ENCODE measurements at places on chromosomes 1 and 21.

DNA sequence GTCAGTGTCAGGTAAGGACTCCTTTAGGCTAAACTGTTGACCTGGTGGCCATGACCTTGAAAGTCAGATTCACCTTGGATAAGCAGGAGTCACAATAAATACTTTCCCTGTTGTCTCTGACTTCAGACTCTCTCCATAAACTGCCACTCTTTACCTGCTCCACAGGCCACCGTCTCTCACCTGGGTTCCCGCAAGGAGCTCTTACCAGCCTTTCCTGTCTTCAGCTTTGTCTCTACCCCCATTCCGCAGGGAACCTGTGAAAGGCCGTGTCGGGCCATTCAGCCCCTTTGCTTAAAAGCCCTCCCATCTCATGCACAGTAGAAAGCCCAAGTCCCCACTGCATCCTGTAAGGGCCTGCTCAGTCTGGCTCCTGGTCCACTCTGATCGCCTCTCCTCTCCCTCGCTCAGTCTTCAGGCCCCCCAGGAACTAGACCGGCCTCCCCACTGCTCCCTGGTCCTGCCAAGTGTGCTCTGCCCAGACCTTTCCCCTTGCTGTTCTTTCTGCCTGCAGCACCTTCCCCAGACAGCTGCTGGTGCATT, 79.5 kb downstream of the ACTL8 start:
- no peak for DNase-seq

DNA sequence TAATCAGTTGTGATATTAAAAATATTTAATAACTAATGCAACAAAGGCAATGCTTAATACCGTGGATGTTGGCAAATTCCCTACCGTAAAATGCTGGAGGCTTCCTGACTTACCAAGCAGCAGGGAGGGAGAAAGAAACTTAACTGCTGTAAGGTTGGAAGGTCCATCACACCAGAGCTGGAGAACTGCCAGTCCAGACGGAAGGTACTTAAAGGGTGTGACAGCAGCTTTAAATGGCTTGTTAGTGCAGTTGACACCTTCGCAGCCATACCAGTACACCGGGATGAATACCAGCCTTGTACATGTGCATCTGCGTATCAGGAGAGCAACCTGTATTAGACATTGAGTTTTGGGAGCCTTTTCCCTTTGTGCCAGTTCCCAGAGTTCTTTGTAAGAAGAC, 269.5 kb upstream of the NCAM2 start:
- no peak for DNase-seq

DNA sequence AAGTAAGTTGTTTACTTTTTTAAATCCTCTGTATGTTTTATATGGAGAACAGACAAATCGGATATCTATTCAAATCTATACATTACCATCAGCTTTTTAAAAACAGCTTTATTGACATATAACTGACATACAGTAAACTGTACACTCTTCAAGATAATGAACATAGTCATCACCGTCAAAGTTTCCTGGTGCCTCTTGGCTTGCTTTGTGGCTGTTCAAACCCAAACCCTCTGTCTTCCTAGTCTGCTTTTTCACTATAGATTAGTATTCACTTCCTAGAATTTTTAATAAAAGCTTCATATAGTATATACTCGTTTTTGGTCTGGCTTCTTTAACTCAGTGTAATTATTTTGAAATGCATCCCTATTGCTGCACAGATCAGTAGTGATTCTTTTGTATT, 56.4 kb upstream of the TPTE start:
- DNase-seq, result no peak

GRCh38 chr1:36612121-36612520, 129.4 kb upstream of the CSF3R start:
- no peak for DNase-seq

DNA sequence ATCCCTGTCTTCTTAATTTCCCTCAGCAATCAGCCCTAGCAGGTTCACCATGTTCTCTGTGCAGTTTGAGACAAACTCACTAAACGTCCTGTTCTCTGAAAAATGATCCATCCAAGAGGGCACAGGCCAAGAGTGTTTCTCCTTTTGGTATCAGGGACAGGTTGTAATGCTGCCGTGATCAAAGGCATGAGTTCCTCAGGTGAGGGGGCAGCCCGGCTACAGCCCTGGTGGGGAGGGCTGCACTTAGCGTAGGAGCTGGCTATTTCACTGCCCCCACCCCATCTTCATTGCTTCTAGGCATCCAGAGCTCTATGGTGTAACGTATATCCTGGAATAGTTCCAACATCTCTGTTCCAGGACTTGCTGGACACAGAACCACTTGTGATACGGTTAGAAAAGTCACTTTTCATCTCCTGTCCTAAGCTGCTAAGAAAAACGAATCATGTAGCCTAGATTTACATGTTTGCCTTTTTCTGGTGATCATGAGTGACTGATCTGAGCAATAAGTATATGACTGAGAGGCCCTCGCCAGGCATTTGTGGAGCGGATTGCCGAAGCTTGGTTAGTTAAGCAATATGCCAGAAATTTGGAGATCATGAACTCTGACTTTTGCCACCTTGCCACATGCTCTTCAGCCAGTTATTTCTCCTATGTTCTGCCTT, 41.1 kb upstream of the SRP9 start:
- no peak for DNase-seq

DNA sequence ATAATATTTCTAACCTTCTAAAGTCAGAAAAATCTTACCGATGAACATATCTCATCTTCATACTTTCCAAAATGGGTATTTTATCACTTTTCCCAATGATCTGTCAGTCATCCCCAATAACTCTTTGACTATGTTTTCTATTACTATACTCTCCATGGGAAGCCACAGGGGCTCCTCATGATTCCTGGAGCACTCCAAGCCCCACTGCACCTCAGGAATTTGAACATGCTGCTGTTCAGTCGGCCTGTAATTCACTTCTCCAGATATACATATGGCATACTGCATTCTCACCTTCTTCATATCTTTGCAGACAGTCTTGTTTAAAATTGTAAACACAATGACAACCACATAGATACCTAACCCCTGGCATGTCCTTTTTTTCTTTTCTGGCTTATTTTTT, 333.0 kb downstream of the BRINP3 start:
- no peak for DNase-seq

GRCh38 chr1:17846341-17846740, 91.2 kb downstream of the ACTL8 start:
- no peak for DNase-seq

- DNase-seq, result no peak
Observed at GRCh38 chr1:173344034-173344743, 132.9 kb upstream of the PRDX6 start.

- DNase-seq, result no peak
Observed at GRCh38 chr1:165674599-165674998, 23.8 kb downstream of the ALDH9A1 start.

DNA sequence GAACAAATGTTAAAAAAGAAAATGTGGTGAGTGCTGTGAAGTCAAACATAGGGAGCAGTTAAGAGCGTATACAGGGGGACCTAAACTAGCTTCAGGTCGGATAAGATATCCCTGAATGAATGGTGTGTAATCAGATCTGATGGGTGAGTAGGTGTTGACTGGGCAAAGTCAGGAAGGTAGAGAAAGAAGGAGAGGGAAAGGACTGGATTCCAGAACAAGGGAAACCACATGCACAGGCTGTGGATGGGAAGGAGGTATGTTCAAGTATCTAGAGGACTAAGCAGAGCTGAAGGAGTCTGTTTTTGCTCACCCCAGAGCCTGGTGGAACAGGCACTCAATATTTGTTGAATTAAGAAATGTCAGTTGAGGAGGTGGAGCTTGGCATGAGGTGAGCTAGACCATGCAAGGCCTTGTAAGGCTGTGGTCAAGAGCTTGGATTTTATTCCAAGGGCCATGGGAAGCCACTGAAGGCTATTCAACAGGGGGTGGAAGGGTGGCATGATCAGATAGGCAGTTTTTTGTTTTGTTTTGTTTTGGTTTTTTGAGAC, 27.4 kb downstream of the MAP7D1 start:
- no peak for DNase-seq

DNA sequence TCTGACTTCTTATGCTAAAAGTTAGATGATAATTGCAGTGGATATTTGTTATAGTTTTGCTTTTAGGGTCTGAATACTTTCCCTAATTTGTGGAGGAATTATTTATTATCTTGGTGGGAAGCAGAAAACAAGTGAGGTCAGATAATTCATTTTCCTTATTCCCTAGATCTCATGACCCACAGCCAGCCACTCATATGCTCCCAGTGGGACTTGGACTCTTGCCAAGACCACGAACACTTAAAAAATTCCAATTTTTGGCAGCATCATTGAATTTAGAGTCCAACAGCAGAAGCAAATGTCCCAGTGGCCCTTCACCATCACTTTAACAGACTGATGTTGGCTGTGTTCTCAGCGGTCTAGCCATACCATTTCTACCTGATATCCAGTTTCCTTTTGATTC, 204.2 kb downstream of the HMCN1 start:
- DNase-seq, result peak; percentile 44

All from heart left ventricle (tissue), 16 donors.